ENCODE measurements at places on chromosomes 5 and 9.
A peak's percentile ranks its signal among the peaks of the same experiment; 100 is the strongest.

- no peak for DNase-seq
Observed at GRCh38 chr5:139671096-139671841, 23.1 kb downstream of the CXXC5 start.

DNA sequence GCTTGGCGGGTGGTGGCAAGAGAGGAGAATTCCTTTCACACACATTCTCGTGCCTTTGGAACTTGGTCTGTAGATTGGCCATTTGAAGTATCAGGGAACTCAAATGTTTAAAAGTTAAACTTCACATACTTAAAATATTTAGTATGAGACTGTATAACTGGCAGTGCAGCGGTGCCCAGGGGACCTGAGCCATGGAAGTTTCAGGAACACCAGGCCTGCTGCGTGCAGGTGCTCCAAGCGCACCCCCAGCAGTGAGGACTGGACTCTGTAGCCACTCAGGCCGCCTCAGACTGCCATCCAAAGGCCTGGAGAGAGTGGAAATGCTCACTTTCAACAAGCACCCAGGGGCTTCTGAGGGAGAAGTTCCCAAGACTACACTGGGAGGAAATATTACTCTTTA is 273.5 kb upstream of the IRX2 start:
- no peak for DNase-seq

- peak; percentile 66 for DNase-seq
Observed at GRCh38 chr5:139650031-139650688, 2.0 kb downstream of the CXXC5 start.

DNA sequence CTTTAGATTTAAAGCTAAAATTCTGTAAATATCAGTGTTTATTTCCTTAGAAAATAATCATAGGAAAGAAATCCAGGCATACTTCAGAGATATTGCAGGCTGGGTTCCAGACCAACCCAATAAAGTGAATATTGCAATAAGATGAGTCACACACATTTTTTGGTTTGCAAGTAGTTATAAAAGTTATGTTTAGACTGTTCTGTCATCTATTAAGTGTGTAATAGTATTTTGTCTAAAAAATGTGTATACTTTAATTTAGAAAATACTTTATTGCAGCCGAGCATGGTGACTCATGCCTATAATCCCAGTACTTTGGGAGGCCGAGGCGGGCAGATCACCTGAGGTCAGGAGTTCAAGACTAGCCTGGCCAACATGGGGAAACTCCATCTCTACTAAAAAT is 6.9 kb upstream of the RIC1 start:
- no peak for DNase-seq

- no peak for DNase-seq
Observed at GRCh38 chr9:84808416-84808815, 138.9 kb downstream of the NTRK2 start.
